NCI-H1436 (cell line): ENCODE measurements at places on chromosomes 1 and 21.

- no peak for DNase-seq
Measured at GRCh38 chr1:97277891-97278654, 556.5 kb downstream of the PTBP2 start.

- DNase-seq, result no peak
Measured at GRCh38 chr21:24658026-24658425, 949.3 kb downstream of the MRPL39 start.

DNA sequence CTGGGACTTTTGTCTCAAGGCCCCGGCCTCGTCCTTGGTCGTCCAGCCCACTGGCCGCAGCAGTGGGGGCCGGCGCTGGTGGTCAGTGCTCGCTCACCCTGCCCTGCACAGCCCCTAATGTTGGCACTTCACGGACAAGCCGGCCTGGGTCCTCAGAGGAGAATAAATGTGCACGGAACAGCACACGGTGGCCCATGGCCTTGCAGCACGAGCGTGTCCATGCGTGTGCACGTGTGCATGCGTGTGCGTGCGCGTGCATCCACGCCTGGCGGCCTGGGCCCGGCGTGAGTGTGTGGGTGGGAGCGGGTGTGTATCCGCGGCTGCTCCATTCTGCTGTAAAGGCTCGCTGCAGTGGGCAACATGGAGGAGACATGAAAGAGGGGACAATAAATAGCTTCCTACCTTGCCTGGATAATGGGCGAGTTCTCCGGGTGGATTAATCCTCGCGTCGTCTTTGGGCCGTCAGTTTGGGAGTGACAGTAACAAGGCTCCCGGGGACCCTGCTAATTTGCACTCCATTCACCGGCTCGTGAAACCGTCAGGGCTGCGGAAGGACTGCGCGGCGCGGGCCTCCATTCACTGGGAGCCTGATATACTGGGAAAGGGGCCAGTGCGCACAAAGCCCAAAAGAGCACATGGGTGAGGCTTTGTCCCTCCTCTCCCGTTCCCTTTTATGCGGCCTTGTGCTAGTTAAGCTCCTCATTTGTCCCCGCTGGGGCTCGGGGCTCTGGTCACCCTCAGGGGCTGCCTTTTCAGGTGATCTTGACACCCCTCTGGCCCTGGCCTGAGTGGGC, 142.8 kb downstream of the PRDM16 start:
- no peak for DNase-seq

DNA sequence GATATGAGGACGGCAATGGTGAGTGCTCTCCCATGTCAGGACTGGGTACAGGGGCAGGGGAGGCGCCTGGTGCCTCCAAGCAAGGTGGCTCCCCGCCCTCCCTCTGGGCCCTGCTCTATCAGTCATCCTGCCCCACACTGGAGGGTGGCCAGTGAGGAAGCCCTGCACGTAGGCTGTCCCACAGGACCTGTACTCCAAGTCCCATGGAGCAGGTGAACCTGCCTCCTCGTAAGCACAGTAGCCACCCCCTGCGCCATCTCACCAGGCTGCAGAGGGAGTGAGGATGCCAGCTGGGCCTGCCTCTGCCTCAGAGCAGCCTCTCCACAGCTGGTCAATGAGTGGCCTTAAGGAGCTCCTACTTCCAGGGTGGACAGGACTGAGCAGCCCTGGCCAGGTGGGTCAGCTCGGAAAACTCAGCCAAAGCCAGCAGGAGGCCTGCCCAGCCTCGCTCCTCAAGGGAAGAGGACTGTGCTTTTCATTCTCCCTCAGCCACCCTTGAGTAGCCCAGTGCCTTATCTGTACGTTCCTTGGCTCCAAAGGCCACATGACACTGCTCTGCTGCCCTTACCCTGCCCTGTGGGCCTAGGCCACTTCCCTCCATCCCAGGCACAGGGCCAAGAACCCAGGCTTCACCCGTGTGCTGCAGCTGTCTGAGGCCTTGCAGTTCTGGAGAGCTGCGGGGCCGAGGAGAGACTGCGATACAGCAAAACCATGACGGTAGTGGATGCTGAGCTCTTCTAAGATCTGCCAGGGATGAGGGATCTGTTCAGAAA, 39.6 kb downstream of the SLC45A1 start:
- DNase-seq, result no peak

- no peak for DNase-seq
Measured at GRCh38 chr1:198199105-198199504, 42.3 kb downstream of the NEK7 start.

DNA sequence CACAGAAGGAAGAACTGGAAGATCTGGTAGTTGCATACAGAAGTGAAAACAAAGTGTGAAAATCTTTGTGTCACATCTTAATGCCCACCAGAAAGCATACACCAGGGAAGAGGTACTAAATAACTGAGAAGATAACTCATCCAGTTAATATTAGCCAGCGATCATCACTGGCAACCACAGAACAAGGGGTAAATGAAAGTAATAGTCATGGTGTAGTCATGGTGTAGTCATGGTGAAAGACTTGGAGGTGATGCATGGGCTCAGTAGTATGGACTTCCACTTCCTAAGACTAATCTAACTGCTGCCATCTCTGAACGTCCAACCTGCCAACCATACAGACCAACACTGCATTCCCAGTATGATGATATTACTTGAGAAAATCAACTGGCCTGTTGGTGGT, 481.2 kb upstream of the NR5A2 start:
- DNase-seq, result no peak
